ENCODE measurements at places on chromosomes 1 and 21.

DNA sequence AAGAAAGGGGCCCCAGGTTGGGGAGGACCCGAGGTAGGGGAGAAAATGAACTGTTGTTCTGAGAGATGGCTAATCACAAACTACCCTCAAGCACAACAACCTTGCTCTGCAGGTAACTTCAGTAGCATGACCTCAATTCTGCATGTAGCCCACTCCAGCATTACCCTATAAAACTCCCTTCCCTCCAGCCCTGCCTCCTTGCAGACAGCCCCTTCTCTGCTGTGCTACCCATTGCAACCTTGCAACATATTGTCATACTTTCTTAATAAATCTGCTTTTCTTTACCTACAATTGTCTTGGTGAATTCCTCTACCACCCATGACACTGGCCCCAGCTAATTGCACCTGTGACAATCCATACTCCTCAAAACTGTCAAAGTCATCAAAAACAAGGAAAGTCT lies 428.9 kb downstream of the MATN1 start:
- DNase-seq = peak; percentile 20

- no peak for DNase-seq
Measured at GRCh38 chr1:181124291-181124751, 35.8 kb downstream of the IER5 start.

GRCh38 chr1:70382682-70383081 lies 28.2 kb upstream of the ANKRD13C start:
- no peak for DNase-seq

DNA sequence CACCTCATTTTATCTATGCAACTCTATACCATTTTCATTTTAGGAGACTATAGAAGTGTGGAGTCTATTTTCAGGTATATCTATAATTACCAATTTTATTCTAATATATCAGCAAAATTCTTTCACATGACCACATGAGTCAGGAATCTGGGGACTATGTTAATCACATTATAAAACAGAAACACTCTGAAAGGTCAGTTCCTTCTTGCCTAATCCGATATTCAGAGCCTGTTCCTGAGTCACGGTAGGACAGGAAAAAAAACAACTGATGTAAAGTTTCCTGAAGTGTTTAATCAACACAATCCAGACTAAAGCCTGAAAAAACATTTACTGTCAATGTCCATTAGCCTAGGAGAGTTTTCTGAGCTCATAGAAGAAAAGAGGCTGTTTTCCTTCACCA lies 1902.3 kb downstream of the NCAM2 start:
- DNase-seq = no peak

DNA sequence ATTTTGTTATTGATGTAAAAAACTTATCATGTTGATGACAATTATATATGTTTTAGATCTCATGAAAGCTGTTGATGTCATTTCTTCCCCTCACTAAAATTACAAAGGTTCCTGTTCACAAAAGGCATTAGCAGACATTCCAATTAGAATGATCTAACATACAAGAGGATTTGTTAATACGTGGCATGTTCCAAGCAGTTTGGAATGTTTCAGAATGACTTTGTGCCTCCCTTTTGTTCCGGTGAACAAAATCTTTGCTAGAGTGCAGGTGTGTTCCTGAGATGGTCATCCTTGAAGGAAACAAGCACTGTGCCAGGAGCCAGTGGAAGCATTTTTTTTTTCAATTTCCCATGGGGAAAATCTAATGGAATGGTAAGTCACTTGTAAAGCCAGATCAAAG lies 108.0 kb upstream of the KCTD3 start:
- no peak for DNase-seq

- DNase-seq = no peak
Measured at GRCh38 chr1:221979444-221980032, 237.6 kb upstream of the DUSP10 start.

- no peak for DNase-seq
Measured at GRCh38 chr1:51240084-51240483, 4.0 kb downstream of the RNF11 start.

GRCh38 chr1:185984113-185984836 lies 250.1 kb downstream of the HMCN1 start:
- no peak for DNase-seq

DNA sequence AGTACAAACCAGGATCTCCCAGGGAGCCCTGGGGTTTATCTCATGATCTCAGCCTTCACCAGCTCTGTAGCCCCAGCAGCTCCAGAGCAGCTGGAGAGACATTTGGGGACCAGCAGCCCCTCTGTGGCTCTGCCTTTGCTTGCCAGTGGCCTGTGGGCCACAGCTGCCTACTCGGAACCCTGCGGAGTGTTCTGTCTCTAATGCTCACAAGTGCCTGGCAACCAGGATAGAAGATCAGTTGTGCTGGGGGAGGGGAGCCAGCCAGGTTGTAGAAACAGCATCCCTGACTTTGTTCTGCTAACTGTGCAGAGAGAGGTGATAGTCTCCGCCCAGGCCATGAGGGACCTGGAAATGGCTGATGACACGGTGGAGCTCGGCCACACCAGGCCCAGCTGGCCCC lies 50.9 kb upstream of the KCNJ15 start:
- DNase-seq = no peak

DNA sequence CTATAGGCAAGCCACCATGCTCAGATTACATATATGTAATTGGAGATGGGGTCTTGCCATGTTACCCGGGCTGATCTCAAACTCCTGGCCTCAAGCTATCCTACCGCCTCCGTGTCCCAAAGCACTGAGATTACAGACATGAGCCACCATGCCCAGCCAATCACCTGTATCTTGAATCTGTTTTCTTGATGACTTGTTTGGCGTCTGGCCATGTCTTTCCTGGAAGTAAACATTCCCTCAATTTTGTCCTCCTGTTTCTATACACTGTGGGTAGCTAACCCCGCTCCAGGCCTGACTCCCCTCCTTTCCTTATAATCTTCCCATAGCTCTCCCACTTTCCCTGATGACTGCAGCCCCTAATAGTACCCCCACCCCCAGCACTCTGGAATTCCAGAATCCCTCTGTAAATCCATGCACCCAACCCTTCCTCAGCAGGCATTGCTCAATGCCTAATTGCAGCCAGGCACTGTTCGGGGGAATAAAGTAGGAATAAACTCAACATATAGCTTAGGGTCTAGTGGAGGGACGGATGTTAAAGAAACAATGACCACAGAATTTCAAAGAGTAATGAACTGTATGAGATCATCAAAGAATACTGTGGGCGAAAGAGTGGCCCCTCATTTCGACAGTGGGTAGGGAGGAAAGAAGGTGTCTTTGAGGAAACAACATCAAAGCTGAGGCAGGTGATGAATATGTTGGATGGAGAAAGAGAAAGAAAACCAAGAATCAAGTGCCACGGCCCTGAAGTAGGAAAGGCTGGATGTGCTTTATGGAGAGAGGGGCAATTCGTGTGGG lies 161.5 kb downstream of the ADSS2 start:
- no peak for DNase-seq

DNA sequence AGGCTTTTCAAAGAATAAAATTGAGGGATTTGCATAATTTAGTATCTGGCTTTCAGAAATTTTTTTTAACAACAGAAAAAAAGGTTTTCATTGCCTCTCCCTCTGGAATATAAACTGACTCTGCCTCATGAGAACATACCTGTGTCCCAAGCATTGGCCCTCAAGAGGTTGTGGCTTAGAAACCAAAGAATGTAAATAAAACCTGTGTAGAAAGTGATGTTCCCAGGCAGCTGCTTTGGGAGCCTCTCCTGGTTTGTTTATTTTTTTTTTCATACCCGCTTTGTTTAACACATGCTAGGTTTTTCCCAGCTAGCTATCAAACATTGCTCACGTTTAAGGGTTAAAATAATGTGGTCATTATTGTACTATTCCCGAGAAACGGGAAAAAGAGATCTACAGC lies 40.5 kb upstream of the IFNAR2 start:
- no peak for DNase-seq

GRCh38 chr1:157189096-157189495 lies 50.9 kb upstream of the ETV3 start:
- DNase-seq = no peak

- DNase-seq = no peak
Measured at GRCh38 chr1:58551186-58552140, 4.9 kb upstream of the OMA1 start.

DNA sequence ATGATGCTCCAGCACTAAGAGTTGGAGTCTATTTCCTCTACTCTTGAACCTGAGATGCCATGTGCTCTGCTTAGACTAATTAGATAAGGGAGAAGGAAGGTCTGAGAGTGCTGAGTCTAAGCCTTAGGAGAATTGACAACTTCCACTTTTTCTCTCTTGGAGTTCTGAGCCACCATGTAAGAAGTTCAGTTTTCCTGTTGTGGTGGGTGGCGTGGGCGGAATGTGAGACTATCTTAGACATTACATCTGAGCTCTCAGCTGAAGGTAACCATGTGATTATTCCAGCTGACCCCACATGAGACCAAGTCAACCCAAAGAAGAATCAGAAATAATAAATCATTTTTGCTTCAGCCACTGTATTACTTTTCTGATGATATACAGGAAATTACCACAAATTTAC lies 404.5 kb upstream of the LRRC7 start:
- no peak for DNase-seq

DNA sequence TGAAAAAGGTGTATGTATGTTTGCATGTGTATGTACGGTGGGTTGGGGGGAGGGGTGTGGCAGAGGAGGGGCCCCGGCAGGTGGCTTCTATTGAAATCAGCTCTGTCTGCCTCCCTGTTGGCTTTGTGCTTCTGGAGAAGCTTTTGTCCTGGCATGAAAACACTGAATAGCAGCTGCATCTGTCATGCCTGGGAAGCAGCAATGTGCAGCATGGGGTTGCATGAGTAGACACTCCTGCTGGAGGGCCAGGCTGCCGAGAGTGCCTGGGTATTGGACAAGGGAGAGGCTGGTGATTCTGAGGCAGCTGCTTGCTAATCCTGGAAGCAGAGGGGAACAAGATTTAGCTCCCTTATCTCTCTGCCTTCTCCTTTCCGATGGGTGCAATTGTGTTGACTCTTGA lies 20.5 kb downstream of the MAPKAPK2 start:
- DNase-seq = no peak

GRCh38 chr1:163036671-163037070 lies 32.5 kb upstream of the RGS4 start:
- no peak for DNase-seq

- no peak for DNase-seq
Measured at GRCh38 chr1:37605061-37605650, 9.4 kb upstream of the GNL2 start.

- DNase-seq = no peak
Measured at GRCh38 chr1:51859735-51860134, 18.8 kb downstream of the NRDC start.

GRCh38 chr1:19080721-19081120 lies 124.2 kb upstream of the IFFO2 start:
- DNase-seq = no peak

DNA sequence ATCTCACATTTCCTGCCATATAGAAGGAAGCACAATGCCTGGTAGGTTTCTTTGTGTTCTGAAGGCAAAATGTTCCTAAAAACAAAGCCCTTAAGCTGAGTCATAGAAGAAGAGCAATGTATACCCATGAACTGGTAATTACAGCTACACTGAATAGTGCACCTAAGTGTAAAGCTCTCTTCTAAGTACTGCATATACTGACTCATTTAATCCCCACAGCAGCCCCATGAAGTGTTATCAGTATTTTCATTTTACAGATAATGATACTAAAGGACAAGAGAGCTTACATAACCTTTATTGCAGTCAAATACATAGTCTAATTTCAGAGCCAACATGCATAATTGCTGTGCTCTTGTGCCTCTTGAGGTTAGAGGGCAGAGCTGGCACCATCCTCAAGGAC lies 239.9 kb downstream of the DPYD start:
- DNase-seq = no peak

- no peak for DNase-seq
Measured at GRCh38 chr1:174153085-174153824, 6.1 kb upstream of the RABGAP1L start.

- DNase-seq = no peak
Measured at GRCh38 chr1:64263335-64263734, 59.9 kb downstream of the UBE2U start.

DNA sequence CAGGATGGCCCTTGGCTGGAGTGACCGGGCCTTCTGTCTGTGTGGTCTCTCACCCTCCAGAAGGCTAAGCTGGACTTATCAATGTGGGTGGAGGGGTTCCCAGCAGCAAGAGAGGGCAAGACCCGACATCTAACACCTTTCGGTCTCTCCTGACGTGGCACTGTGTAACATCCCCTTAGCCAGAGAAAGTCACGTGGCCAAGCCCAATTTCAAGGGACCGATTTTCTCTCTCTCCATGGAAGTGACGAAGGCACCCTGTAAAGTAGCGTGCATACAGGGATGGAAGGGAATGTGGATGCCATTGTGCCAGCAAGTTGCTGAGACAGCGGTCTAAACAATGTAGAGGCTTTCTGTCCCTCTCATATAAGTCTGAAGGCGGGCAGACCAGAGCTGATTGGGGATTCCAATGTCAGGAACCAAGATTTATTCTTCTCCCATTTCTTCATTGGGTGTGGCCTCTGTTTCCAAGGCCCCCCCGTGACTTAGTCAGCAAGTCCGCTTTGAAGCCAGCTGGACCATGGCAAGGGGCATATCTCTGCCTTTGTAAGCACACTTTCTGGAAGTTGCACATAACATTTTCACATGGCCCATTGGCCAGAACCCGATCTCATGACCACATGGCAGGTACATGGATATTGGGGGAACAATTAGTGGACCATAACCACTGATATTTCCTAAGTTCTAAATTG lies 12.5 kb downstream of the MX1 start:
- DNase-seq = no peak

- DNase-seq = peak; percentile 68
Measured at GRCh38 chr1:44650159-44650831, 24.0 kb downstream of the TMEM53 start.

DNA sequence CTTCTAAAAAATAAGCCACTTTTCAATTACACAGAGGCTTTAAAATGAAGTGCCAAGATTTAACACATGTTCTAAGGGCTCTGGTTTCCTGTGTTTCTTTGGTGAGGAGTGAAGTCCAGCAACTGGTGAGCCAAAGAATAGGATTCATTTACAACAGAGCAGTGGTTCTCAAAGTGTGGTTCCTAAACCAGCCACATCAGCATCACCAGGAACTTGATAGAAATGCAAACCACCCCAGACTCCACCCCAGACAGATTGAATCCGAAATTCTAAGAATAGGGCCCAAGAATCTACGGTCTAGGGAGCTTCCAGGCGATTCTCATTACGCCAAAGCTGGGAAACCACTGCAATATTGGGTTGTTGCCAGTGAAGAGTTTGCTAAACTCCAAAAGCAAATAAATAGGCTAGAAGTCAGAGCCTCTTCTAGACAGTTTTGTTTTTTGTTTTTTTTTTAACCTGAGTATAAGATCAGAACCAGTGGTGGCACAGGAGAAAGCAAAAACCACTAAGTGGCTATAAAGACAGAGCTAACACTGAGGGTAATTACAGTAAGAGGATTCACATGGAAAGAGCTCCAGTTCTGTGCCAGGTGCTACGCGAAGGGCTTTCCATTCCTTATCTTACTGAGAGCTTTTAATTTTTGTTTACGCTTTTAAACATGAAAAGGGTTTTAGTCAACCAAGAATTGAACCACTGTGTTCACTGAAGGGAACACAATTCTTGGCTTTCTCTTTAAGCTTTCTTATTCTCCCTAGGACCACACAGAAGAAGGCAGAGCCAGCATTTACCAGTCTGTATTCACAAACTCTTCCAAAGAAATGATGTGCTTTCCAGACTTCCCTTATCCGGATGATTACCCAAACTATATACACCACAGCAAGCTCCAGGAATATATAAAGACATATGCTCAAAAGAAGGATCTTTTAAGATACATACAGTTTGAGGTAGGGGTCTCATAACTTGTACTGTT lies 42.4 kb upstream of the FMO2 start:
- no peak for DNase-seq

GRCh38 chr1:16281765-16282164 lies 44.8 kb upstream of the CPLANE2 start:
- no peak for DNase-seq

GRCh38 chr1:10865518-10866320 lies 69.3 kb upstream of the CASZ1 start:
- DNase-seq = no peak

GRCh38 chr1:172980456-172980855 lies 70.3 kb downstream of the TNFSF18 start:
- DNase-seq = no peak

Data from type B pancreatic cell (in vitro differentiated cells).